MG63 (cell line): ENCODE measurements at places on chromosomes 12 and 14.

- DNase-seq = peak; percentile 61
Observed at GRCh38 chr14:34064349-34064748, 113.5 kb upstream of the EGLN3 start.

GRCh38 chr14:85182282-85182681, 347.7 kb upstream of the FLRT2 start:
- DNase-seq = no peak

GRCh38 chr12:40325349-40325960, 100.7 kb downstream of the LRRK2 start:
- DNase-seq = no peak

DNA sequence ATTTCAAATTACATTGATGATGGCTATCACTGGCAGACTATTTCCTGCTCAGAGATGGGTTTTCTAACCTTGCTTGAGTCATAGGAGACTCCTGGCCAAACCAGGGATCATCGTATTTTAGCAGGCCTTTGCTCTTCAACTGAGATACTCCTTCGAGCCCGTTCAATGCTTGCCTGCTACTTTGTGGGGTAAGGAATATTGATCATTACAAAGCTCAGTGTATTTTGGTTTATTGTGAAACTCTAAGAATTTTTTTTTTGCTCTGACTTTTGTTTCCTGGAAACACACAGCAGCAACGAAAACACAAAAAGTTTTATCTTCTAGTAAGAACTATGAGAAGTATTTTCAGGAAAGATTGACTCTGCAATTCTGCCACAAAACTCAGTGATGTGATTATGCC, 4.1 kb downstream of the GPRC5D start:
- no peak for DNase-seq

DNA sequence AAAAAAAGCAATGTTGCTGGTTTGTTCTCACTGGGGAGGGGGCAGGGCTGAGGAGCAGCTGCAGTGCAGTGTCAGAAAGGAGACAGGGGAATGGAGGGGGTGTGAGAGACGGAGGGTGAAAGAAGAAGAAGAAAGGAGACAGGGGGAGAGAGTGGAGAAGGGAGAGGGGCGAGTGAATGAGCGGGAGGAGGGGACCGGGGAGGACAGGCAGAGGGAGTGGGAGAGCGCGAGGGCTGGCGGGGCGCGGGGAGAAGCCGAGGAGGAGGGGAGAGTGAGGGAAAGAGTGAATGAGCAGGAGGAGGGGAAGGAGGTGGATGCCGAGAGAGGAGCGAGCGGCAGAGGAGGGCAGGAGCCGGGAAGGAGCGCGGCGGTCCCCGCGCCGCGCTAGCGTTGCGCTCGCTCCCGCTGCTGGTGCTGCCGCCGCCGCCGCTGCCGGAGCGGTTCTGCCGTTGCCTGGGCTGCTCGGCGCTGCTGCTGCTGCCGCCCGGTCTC, at the start of gene NOVA1:
Gene NOVA1 (minus strand): TSS at position 445 of the 492 bp plus-strand sequence. CDS start 597 bp downstream, outside the sequence.
- no peak for DNase-seq

- DNase-seq = peak; percentile 7
Observed at GRCh38 chr12:22803725-22804124, 178.8 kb downstream of the ETNK1 start.

- no peak for DNase-seq
Observed at GRCh38 chr14:89899291-89899690, 55.2 kb downstream of the EFCAB11 start.

- DNase-seq = no peak
Observed at GRCh38 chr12:115149279-115149678, 465.3 kb upstream of the TBX3 start.

GRCh38 chr14:100049220-100049619, 16.0 kb upstream of the EVL start:
- no peak for DNase-seq

DNA sequence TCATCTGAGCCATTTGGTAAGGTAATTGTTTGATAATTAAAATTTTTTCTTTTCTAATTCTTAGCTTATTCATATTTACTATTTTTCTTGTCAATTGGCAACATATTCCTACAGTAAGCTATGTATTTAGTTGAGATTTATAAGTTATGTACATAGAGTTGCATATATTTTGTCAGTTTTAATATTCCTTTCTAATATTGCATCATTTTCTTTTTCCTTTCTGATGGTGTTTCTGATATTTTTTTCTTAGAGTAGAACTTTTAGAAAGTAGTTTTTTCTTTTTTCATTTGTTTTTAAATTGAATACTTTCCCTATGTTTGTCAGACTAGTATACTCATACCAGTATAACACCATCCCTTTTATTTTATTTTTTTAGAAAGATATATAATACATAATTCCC, 131.3 kb downstream of the TTC6 start:
- no peak for DNase-seq

GRCh38 chr14:103109535-103110441, 13.5 kb upstream of the TNFAIP2 start:
- DNase-seq = peak; percentile 77

DNA sequence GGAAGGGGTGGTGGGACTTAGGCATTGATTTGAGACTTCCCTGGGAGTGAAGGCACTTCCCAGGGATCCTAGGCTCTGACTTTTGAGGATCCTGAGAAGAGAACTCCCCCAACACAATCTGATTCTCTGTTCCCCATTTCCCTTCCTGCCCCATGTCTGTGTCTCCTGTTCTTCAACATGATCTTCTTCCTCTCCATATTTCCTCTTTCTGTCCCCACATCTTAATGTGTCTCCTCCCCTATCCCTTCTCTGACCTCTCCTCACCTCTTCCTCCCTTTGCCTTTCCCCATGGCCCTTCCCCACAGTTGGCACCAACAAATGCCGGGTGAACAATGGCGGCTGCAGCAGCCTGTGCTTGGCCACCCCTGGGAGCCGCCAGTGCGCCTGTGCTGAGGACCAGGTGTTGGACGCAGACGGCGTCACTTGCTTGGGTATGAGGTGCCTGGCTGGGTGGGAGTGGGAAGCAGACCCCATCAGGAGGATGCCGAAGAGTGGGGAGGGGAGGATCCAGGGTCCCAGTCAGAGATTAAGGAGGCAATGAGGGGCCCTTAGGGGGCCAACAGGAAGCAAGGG, 15.2 kb upstream of the LRP1-AS start:
- DNase-seq = no peak

- no peak for DNase-seq
Observed at GRCh38 chr12:19166956-19167355, 37.4 kb downstream of the PLEKHA5 start.

DNA sequence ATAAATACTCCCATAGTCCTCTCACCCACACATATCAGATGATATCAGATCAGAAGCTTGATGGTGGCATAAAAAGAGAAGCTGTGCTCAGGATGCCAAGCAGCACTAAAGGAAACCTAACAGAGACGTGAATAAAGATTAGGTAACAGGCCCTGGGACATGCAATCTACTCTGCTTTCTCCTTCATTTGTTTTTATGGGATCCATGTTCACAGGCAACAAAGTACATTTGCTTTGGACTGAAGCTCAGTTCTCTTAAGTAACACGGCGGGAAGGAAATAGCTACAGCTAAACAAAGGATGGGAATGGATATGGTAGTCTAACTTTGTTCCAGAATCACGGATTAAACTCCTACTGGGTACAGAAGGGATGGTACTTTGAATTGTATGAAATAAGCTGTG, 119.5 kb downstream of the TTC7B start:
- DNase-seq = no peak

- peak; percentile 79 for DNase-seq
Observed at GRCh38 chr12:116454950-116455447, 104.2 kb upstream of the MAP1LC3B2 start.

- no peak for DNase-seq
Observed at GRCh38 chr14:51020024-51020710, 74.7 kb downstream of the TRIM9 start.

DNA sequence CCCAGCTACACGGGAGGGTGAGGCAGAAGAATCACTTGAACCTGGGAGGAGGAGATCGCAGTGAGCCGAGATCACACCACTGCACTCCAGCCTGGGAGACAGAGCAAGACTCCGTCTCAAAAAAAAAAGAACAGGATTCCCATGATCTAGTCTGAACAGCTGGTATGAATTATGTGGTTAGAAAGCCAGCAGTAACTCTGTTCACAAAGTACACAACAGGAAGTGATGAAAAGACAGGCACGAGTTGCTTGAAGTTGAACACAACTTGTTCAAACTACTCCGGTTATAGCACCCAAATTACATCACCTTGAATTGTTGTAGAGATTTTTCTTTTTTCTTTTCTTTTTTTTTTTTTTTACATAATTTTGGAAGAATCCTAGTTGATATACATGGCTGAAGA, 238.8 kb upstream of the RGS6 start:
- no peak for DNase-seq

DNA sequence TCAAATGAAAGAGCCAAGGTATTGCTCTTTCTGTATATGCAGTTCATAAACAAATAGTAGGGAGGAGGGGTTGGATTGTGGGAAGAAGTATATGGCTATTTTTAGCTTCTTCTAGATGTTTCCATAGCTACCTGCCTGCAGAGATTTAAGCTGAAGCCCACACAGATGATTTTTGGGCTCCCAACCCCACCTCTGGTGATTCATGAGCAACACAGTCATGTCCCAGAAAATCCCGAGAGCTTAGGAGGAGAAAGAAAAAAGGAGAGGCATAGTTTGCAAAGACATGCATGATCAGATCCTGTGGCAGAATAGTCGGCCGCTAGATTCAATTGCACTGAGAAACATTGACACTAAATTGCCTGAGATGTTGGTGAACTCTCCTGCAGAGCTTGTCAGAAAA, 13.8 kb downstream of the TESPA1 start:
- no peak for DNase-seq

DNA sequence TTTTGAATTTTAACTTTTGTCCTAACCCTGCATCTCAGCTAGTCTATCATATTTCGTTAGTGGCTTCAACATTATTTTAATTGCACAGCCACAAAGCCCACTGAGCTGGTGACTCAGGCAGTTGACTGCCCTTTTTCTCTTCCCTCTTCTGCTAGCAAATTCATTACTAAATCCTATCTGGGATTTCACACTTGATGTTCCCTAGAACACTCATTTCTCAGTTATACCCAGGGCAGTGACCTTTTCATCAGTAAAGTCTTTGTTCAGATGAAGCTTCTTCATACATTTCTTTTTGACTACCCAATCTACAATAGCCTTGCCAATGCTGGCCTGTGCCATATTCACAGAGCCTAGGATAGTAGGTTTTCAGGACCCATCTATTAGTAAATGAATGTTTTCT, 107.0 kb downstream of the ATXN7L3B start:
- no peak for DNase-seq

GRCh38 chr12:124217508-124218242, 77.2 kb upstream of the RFLNA start:
- DNase-seq = no peak

DNA sequence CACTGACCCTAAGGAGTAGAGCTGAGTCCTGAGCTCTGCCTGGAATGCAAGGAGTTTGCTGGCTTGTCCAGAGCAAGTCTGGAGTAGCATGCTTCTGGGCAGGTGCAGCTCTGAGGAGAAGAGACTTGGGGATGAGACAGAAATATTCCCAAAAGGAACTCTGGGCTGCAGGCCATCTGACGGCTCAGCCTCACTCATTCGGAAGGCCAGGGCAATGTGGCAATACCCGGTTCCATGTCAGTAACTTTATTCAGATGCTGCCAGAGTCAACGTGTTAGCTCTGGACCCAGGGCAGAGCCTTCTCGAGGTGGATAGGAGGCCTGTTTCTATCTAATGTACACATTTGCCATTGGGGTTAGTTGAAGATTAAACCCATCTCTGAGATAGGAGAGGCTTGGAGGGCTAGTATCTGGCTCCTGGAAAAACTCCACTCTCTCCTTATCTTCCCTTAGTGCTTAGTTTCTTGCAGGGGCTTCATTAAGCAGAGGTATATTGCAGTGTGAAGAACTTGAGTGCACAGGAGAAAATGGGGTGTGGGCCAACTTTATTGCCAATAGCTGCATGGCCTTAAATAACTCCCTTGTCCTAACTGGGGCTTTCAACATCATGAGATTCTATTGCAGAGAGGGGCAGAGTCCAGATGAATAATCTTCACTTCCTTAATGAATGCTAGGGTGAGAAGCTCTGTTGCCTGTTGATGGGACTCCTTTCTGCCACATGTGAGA, 65.6 kb downstream of the NTF3 start:
- no peak for DNase-seq

- no peak for DNase-seq
Observed at GRCh38 chr12:38053655-38054464, 262.7 kb upstream of the ALG10B start.

DNA sequence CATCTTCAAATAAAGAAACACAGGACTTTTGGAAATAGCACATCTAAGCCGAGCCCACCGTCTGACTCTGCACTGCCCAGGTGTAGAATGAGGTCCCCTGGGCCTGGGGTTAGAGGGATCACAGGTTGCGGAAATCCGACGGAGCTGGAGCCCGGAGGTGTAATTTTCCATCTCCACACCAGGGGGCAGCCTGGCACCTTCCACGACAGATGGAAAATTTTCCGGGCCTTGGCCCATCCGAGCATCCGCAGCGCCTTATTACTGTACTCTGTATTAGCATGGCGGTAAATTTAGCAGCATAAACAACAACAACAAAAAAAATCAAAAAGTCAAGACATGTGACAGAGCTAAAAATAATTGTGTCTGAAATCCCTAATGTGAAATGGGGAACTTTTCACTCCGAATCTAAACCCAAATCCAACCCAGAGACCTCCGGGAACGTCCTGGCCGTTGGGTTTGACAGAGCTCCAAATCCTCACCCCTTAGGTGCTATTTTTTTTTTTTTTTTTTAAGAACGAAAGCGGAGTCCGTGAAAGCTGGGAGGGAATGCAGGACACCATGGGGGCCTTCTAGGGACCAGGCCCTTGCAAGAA, 93.9 kb downstream of the KSR2 start:
- peak; percentile 52 for DNase-seq
